Activated CD4-positive, alpha-beta T cell treated with anti-CD3 and anti-CD28 coated beads, Interleukin-2, amount 50 U/mL, for 48 hours (primary cell): ENCODE measurements at places on chromosomes 13 and 19.
A peak's percentile ranks its signal among the peaks of the same experiment; 100 is the strongest.

- no peak for DNase-seq
These were observed 12.0 kb upstream of the NANOS3 start for GRCh38 chr19:13864667-13865570.

DNA sequence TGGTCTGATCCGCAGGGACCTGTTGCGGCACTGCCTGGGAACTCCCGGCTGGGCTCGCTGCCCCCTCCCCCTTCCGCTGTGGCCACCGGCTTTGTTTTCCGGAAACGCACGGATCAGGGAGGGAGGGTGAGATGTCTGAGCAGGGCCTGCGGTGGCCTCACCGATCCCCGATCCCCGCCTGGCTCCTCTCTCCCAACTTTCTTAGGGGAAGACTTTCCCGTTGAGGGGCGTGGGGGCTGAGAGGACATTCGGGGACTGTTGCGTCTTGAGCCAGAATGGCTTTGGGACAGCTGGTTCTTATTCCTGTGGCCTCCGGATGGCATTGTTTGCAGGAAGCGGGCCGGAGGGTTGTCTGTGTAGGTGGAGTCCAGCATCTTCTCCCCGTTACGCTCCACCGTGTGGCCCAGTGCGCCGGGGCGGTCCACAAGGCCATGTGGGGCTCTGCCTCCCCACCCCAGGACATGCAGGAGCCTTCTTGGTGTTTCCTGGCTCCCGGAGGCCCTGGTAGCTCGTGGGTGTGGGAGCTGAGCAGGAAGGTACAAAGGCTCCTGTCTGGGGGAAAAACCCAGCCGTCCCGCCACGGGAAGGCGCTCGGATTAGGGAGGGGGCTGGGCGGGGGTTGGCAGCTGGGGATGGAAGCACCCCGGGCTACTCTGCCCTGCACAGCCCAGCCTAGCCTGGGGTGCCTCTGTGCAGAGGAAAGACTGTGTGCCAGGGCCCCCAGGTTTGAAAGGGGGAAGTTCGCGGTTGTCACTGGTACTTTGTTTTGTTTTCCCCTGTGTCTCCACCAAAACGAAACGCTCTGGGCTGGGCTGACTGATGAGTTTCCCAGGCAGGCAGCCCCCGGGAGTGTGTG is 1.3 kb downstream of the CSNK1G2 start:
- peak; percentile 80 for DNase-seq

GRCh38 chr19:35596366-35596999 is 10.5 kb downstream of the PMIS2 start:
- DNase-seq, result peak; percentile 23

GRCh38 chr13:101332583-101332982 is 83.7 kb downstream of the NALCN start:
- no peak for DNase-seq

DNA sequence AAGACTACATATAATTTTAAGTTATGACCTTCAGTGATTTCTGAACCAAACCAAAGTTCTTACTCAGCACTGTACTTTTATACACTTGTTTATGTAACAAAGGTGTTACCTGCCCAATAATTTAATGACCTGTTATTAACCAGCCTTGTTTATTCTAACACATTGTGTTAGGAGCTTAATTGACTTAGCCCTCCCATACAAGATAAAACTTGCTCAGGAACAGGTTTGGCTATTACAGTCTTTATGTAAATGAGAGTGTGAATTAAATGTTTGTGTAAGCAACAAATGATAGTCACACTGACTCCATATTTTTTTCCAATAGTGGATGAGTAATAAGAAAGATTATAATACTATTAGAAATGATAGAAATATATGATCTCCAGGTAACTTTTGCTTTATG is 51.8 kb upstream of the MYCBP2 start:
- DNase-seq, result no peak

- peak; percentile 38 for DNase-seq
These were observed at the start of gene LEUTX for GRCh38 chr19:39778763-39779162. TSS of gene LEUTX (plus strand) at chr19:39778854. CDS start at chr19:39778921, 67 bp downstream.

DNA sequence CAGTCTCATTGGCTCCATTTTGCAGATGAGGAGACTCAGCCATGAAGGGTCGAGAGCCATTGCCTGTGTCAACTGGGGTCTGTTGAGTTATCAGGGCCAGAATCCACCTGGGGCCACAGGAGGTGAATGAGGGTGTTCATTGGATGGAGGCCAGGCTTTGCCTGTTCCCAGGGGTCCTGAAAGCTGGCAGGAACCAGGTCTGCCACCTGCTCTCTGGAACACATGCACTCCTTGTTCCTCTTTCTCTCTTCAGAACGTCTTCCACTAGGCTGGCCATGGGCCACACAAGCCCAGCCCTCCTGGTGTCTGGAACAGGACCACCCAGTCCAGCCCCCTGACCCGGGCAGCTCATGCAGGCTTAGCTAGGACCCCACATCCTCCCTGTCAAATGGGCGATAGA is 21.1 kb downstream of the PPP1R37 start:
- no peak for DNase-seq

- DNase-seq, result no peak
These were observed 73.9 kb downstream of the GNG7 start for GRCh38 chr19:2628597-2628996.

- DNase-seq, result no peak
These were observed 590.8 kb upstream of the SPRY2 start for GRCh38 chr13:80931766-80932165.

GRCh38 chr13:24737042-24737441 is 26.9 kb upstream of the RNF17 start:
- DNase-seq, result no peak

GRCh38 chr13:23656637-23657371 is 86.6 kb downstream of the TNFRSF19 start:
- no peak for DNase-seq

DNA sequence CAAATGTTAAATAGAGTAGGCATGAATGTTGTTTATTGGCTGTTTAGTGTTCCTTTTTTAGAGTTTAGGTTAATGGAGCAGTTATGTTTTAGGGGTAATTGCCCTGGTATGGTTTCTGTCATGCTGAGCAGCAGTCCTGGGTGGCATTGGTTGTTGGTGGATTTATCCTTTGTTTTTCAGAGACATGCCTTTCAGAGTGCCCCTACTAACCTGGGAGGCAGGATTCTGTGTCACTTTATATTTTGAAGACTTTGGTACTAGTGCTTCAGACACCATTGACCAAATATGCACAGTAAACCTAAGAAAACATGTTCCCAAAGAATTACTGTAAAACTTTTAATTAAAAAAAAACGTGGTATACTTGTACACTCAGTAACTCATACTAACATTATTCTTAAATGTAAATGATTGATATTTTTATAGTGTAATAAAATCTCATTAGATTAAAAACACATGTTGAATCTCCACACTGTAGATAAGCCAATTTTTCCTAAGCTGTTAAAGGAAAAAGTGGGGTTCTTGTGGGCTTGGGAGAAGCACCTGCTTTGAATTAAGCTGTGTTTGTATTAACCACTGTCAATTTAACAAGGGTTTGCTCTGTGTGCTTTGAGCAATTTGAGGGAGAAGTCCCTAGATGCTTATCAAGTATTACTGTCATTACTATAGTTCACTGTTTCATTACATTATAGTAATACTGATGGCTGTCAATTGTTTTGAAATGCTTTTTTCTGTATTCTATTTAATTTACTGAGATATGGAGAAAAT is 133.2 kb downstream of the LMO7 start:
- DNase-seq, result no peak

GRCh38 chr19:5396096-5396939 is 55.7 kb upstream of the PTPRS start:
- no peak for DNase-seq

DNA sequence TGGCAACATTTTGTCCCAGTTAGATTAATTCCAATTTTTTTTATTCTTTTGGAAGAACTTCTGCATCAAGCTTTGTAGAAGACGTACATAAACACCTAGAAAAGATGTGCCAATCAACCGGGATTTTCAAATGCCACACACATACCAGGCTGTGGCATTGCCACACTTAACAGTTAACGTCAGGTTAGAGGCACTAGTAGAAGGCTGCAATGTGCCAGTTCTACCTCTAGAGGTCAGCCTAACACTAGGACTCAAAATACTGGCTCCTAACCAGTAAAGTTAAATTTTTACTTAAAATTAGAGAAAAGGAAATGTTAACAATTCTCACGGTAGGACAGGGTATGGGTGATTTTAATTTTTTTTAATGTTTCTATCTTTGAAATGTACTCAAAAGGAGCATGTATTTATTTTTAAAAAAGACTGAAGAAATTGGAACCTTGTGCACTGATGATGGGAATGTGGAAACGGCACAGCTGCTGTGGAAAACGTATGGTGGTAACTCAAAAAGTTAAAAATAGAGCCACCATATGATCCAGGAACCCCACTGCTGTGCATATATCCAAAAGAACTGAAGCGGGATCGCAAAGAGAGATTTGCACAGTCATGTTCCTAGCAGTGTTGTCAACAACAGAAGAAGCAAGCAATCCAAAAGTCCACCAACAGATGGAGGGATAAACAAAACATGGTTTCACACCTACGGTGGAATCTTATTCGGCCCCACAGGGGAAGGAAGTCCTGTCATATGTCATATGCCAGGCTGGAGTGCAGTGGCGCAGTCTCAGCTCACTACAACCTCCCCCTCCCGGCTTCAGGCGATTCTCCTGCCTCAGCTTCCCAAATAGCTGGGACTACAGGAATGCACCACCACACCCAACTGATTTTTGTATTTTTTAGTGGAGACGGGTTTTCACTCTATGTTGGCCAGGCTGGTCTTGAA is 30.3 kb downstream of the CRYL1 start:
- peak; percentile 59 for DNase-seq

DNA sequence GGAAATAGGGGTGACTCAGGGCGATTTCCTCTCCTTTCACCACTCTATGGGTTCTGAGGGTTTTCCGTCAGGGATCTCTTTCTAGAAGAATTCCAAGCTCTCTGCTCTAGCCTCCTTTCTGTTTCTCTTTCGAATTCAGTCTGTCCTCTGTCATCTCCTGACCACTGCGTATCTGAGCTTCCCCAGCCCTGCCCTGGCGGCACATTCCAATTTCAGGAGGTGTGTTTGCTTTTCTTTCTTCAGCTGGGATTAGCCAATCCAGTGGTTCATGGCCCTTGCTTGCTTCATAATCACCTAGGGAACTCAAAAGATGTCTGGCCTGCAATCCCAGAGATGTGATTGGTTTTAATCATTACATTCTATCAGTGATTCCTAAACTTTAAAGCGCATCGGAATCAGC is 9.4 kb downstream of the IFNL2 start:
- DNase-seq, result no peak

DNA sequence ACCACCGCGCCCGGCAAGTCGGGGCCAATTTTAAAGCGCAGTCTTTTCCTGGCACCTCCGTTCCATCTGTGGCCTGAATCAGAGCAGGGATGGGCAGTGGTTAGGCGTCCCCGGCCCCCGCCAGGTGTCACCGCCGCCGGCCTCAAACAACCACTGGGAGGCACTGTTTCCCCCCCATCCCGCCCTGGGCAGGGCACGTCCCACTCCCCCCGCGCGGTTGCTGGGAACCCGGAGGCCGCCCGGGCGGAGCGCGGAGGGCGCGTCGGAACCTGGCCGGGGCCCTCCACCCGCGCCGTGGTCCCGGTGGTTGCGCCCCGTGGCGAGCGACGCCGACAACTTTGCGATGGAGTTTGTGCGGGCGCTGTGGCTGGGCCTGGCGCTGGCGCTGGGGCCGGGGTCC is at the start of gene GRIN3B:
Gene GRIN3B, plus strand, starts transcription at position 325 of the 400 bp plus-strand sequence. Its CDS starts 19 bp downstream, at position 344.
- peak; percentile 83 for DNase-seq

- DNase-seq, result no peak
These were observed 8.9 kb downstream of the COG3 start for GRCh38 chr13:45473627-45474026.

DNA sequence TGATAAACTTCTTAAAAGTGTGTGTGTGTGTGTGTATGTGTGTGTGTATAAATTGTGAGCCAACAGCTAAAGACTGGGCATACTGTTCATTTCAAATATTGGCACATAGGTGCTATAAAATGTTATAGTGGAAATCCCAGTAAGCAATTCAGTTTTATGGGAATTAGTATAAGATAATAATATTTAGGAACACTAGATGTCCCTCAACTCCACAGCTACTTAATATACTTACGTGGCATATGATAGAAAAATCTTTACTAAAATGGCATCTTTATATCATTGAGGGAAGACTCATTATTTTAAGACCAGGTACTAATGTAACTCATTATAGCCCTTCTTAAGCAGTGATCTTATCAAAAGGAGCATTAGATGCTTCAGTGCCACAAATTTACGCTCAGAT is 266.2 kb downstream of the MAB21L1 start:
- DNase-seq, result no peak

- DNase-seq, result no peak
These were observed 97.4 kb upstream of the UBL3 start for GRCh38 chr13:29947839-29948238.

DNA sequence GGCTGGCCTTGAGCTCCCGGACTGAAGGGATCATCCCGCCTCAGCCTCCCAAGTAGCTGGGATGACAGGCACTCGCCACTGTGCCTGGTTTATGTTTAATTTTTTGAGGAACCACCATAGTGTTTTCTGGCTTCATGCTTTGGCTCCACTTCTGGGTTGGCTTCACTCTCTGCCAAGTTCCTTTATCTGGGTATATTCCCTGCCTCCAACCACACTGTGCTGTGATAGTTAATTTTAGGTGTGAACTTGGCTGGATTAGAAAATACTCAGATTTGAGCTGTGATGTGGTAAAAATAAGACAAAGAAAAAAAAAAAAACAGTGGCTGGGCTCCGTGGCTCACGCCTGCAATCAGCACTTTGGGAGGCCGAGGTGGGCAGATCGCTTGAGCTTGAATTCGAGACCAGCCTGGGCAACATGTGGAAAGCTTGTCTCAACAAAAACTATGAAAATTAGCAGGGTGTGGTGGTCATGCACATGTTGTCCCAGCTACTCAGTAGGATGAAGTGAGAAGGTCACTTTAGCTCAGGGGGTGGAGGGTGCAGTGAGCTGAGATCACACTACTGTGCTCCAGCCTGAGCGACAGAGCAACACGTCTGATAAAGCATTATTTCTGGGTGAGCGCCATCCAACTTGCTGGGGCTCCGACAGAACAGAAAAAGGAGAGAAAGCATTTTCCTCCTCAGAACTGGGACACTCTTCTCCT is 7.5 kb upstream of the ILF3 start:
- DNase-seq, result no peak

DNA sequence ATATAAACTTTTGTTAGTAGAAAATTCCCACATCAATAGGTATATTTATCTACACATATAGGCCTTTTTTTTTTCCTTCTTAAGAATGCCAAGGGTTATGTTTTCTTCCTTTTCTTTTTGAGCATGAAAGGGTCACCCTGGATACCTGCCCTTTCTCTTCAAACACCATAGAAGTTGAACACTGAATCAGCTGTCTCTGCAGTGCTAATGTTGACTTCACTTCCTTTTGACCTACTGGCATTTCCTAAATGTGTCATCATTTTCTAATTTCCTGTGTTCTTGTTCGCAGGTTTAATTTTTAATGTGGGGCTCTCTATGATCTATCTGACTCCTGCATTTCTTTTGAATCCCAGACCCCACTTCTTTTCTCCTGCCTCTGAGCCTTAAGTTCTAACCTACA is 532.0 kb downstream of the GPC6 start:
- no peak for DNase-seq

GRCh38 chr13:109370496-109370895 is 415.9 kb downstream of the IRS2 start:
- DNase-seq, result no peak
